CD4-positive, CD25-positive, alpha-beta regulatory T cell (primary cell): ENCODE measurements at places on chromosomes 12 and 14.
A peak's percentile ranks its signal among the peaks of the same experiment; 100 is the strongest.

DNA sequence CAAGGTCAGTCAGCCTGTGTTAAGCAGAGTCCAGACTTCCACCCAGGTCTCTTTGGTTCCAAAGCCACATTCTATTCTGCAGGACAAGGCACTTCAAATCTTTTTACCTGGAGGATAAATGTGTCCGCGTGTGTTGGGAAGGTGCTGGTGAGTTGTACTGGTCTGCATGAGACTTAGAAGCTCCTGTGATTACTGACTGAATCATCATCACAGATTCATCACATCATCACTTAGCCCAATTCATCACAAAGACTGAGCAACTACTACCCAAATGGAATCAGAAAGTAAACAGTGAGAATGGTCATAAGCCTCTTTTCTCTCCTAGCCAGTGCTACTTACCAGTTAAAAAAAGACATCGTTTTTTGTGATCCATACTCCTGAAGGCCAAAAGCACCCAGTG, 5.3 kb downstream of the SLC15A5 start:
- no peak for DNase-seq

- DNase-seq, result peak; percentile 27
Observed at GRCh38 chr12:50251619-50252252, 31.6 kb downstream of the LIMA1 start.

- no peak for DNase-seq
Observed at GRCh38 chr14:91511043-91511383, 903 bp upstream of the PPP4R3A start.

- DNase-seq, result no peak
Observed at GRCh38 chr12:13668880-13669279, 312.5 kb downstream of the GRIN2B start.

GRCh38 chr14:65864984-65865383, 452.5 kb downstream of the FUT8 start:
- no peak for DNase-seq

DNA sequence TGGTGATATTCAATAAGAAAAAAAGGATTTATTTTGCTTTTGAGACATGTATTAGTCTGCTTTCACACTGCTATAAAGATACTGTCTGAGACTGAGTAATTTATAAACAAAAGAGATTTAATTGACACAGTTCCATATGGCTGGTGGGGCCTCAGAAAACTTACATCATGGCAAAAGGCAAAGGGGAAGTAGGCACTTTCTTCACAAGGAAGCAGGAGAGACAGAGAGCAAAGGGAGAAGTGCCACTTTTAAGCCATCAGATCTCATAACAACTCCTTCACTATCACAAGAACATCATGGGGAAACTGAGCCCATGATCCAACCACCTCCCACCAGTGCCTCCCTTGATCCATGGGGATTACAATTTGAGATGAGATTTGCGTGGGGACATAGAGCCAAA, 43.9 kb downstream of the BHLHE41 start:
- DNase-seq, result no peak

DNA sequence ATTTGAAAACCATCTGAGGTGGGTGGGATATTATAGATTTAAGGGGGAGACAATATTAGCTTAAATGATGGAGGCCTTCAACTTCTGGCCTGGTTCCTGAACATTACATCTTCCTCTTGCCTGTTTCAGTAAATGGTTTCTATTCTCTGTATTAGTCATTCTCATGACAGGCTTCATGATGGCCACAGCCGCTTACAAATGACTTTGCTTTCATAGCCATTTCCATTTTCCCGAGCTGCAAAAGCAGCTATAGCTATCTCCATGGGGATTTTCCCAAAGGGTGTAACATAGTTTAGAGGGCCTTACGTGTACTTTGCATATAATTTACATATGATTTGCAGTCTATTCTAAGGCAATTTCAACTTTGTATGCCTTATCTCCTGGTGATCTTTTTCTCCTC, 121.8 kb downstream of the NRXN3 start:
- DNase-seq, result no peak
